ENCODE measurements at places on chromosomes 6 and 20.
A peak's percentile ranks its signal among the peaks of the same experiment; 100 is the strongest.

DNA sequence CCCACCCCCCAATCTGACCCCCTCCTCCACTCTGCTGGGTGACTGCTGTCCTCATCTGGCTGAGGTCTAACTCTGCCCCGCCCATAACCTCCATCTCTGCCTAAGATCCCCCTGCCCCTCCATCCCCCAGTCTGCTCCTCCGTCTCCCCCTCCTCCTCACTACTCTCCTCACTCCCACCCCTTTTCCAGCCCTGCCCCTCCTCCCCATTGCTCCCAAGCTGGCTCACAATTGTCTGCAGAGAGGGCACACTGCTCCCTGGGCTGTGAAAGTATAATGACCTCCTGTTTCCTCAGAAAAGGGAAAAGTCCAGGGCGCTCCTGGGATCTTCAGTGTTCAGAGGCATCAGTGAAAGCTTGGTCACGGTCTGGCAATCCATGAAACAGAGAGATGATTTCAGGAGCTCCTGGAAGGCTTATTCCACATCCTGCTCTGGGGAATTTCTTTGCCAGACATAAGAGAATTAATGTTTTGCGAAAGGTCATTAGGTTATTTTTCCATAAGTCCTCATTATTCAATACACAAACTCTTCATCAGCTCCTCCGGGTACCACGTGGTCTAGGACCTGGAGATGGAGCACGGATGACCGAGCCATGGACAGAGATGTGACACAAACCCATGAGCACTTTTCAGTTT is 21.5 kb downstream of the CST5 start:
- DNase-seq, result no peak

GRCh38 chr6:43034190-43034525 is 12.7 kb downstream of the RRP36 start:
- DNase-seq, result no peak

DNA sequence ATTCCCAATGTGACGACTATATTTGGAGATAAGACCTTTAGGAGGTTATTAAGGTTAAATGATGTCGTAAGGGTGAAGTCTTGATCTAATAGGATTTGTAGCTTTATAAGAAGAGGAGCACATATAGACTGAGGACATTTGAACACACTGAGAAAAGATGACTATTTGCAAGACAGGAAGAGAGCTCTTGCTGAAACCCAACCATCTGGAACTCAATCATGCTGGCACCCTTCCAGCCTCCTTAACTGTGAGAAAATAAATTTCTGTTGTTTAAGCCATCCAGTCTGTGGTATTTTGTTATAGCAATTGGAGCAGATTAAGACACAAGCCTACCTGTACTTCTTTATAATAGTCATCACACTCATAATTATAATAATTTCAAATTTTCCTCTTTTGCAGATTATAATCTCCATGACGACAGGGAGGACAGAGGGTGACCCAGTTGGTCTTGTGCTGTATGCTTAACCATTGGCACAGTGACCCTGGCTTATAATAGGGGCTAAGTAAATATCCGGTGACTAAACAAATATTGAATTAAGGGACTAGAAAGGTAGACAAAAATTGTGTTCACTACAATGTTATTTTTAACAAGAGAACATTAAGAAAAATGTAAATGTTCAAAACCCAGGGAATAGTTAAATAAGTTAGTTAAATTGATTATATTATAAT is 206.4 kb upstream of the HDDC2 start:
- no peak for DNase-seq

- no peak for DNase-seq
Measured at GRCh38 chr6:151409260-151409659, 17.9 kb upstream of the ZBTB2 start.

GRCh38 chr6:114290864-114291263 is 52.0 kb downstream of the HS3ST5 start:
- DNase-seq, result no peak

DNA sequence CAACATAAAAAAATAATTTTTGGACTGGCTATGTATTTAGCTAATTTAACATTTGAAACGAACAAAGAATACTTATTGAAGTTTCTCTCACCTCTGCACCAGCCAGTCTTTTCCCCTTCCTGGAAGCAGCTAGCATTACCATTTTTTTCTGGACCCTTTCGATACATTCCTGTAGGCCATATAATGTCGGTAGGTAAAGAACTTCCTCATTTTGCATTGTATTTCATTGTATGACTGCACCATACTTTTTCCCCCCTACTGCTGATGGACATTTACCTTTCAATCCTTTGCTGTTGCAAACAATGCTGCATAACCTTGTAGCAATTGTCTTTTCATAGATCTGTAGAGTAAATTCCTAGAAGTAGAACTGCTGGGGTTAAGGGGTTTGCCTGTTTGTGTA is 17.6 kb downstream of the CBFA2T2 start:
- no peak for DNase-seq

DNA sequence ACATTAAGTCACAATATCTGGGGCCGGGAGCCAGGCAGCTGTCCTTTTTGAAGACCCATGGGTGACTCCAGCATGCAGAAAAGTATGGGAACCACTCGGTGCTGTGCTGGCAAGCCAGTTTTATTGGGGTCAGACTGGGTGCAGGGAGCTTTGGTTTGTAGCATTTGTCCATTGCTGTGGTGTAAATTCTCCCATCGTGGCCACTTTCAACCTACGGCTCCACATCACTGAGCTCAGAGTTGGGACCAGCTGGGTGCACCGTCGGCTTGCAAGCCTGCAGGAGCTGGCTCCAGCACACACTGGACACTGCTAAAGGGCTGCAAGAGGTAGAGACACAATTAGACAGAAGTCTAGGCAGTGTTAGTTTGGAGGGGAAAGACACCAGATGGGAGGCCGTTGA is 66.9 kb downstream of the SYNJ2 start:
- DNase-seq, result no peak

DNA sequence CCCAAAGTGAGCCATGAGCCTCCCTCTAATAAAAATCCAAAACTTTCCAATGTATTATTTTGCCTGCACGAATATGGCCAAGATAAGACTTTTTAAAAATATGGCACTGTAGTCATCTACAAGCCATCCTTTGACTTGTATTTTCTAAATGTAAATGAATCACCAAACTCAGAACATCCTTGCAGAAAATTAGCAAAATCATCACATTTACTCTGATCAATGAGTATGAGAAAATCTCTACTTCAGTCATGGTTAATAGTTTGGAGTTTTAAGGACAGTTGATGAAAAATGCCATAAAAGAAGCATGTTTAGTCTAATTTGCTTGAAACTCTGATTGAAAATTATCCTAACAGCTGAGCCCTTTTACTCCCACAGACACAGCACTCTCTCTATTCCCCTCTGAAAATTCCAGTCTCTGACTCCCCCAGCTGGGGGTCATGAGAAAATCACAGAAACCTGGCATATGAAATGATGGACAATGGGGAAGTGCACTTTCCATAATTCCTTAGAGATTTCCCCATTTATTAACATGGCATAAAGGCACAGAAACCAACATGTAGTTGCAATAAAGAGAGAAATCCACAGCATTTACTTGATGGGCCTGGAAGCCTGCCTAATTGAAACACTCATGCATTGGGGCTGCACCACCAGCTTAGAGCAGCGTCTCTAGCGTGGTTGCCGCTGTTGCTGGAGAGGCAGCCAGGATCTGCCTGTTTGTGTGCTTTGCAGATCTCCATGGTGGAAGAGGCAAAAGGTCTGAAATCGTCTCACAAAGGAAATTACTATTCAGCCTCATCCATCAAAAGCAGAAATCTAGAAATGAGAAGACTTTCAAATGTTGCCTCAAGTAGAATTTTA is 214.0 kb downstream of the WDR27 start:
- DNase-seq, result no peak

GRCh38 chr6:32045811-32046449 is 7.7 kb downstream of the CYP21A2 start:
- DNase-seq, result no peak

DNA sequence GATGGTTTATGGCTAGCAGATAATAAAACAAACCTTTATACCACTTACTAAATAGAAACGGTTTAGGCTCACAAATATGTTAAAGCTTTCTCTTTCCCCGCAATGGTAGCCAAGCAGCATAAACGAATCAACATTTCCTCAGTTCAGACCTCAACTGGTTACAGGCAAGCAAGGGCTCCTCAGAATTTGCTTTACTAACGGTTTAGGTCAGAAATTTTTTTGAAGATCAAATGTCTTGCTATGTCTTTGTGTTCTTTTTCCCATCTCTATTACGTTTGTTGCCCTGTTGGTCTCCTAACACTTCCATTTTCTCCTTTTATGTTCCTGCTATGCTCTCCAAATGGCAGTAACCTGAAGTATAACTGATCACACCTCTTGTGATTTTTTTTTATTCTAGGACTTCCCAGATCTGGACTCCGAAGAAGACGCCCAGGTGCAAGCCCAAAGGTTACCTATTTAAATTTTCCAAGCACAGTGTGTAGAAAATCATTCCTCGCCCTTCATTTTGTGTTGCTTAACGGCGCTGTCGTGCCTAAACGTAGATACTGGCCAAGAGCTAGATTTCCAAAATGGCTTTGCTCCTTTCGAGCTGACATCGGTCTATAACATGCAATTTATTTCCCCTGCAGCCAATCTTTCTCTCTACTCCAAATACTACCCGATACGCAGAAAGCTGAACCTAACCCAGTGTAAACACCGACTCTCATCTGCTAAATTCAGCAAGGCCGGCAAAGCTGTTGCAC is 717 bp upstream of the ASF1A start:
- peak; percentile 43 for DNase-seq

All from ovary (tissue), 10 donors.